ENCODE measurements at places on chromosomes 12 and 14.

DNA sequence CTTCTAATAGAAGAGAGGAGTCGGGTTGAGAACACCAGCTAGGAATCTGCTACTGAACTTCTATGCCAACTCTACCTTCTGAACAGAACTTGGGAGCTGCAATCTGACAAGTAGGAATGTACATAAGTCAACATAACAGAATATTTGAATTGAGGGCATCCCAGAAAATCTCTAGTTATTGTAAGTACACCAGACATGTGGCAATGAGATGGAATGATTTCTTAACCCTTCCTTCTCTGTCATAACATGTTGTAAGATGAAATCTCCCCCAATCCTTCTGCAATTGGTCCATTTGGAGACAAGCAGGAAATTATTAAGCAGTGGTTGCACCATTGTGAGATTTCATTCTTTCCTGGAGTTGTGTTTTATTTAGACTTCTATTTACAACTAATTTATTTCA lies 68.7 kb upstream of the TMPO start:
- DNase-seq = no peak

DNA sequence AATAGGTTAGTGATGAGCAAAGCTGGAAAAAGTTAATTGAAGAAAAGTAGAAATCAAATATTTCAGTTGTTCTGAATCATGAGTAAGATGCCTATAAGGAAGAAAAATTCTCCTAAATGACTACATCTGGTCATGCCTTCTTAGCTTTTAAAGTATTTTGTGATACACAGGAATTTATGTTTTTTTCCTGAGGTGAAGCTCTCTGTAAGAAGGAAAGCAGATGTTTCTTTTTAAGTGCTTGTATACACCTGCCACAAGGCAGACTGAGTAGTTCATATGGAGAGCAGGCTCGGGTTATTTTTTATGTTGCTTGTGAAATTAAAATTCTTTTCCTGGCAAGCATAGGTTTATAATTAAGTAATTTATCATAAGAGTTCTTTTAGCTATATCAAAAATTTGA lies 275.2 kb downstream of the RAD51B start:
- DNase-seq = no peak

GRCh38 chr12:121964813-121965643 lies 46.6 kb downstream of the CFAP251 start:
- DNase-seq = no peak

DNA sequence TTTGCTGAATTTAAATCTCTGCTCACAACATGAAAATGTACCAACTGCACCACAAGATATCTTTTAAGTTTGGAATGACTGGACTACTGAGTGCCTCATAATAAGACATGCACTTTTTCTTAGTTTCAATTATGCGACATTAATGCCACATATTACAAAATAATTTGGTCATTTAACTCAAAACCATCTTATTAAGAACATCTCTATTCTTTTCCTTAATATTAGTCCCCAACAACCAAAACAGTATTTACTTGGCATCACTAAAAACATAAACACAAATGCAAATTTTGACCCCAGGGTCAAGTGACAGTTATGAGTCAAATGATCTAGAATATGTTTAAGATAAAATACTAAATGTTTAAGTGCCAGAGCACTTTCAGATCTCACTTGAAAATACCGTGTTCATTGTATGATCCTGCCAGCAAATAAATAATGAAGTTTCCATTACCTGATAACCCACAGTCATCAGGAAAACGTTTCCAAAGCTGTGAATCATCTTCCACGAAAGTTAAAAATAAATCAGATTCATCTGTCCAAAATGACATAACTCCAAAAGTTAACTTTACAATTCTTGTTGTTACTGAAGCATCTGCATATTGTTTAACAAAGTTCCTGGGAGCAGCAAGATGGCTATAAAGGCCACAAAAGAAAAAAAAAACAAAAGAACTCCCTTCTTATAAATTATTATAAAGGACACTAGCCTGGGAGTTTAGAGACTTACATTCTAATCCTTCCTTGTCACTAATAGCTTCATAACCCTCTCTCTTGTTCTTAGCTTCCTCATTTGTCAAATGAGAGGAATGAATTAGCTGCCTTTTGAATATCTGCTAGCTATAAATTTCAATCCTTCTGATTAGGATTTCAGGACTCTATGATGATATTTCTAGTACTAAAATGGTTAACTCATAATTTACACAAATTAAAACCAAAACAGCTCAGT lies 30.5 kb upstream of the AP4S1 start:
- no peak for DNase-seq

DNA sequence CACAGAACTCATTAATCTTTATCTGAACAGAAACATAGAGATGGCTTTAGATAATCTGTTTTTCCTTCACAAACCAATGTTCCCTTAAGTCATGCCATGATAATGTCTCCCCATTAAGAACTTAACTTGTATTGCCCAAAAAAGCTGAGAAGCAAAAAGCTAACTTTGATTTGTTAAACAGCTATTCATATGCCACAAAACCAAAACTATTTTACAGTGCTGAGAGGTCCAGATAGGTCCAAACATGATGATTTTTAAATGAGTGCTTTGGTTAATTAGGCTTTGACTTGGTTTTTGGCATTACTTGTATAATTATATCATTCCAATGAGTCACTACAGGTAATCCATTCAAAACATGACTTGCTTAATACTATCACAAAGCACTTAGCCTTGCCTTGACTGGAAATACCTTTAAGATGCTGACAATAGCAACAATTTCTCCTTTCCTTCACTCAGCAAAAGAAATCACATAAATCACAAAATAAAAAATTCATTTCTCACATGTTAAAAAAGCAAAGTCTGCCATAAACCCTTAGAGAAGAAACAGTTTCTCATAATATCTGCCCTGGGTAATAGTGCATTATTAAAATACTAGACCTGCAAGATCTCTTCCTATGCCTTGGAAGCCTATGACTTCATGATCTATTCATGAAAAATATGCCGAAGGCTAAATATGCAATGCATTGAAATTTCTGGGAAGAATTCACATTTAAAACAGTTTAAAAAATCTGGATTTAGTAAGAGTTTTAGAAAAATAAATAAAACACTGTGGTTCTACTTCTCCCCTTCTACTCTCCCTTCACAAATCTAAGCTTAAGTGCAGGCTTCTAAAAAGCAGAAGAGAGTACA lies 52.0 kb upstream of the SAV1 start:
- DNase-seq = peak; percentile 21

DNA sequence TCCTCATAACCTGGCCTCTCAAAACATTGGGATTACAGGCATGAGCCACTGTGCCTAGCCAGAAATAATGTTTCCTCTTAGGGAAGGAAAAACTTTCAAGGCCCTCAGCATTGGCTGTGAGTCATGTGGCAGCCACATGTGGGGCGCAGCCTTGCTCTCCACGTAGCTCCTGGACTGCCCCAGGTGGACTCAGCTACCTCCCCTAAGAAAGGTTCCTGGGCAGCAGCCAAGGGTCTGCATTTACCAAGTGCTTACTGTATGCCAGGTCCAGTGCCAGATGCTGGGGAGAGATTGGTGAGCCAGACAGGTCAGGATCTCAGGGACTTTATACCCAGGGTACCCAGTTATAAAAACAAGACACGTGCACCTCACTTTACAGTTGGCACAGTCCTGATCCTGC lies 3.7 kb upstream of the TRPV4 start:
- DNase-seq = no peak

- no peak for DNase-seq
These were observed 172.8 kb upstream of the DYRK2 start for GRCh38 chr12:67475725-67476124.

DNA sequence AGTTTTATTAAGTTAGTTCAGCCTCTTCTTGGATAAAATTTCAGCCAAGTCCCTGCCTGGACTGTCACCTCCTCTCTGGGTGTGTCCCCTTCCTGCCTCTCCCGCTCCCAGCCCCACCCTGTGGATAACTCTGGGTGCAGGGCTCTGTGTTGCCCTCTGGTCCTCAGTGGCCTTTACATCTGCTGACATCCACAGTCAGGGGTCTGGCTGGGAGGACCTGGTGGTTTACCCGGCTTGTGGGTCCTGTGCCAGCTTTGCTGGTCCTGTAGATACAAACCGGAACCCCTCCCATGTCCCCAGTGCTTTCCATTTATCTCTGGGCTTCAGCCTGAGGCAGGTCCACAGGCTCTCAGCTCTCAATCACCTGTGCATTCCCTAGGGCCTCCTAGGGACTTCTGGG lies 28.9 kb upstream of the PLEKHG3 start:
- no peak for DNase-seq

GRCh38 chr12:132773077-132773955 lies 11.7 kb upstream of the ANKLE2 start:
- DNase-seq = no peak

- DNase-seq = no peak
These were observed 9.8 kb upstream of the GALNT6 start for GRCh38 chr12:51401020-51401419.

GRCh38 chr14:34668111-34668510 lies 38.2 kb upstream of the SNX6 start:
- DNase-seq = no peak

GRCh38 chr12:109436188-109436560 lies 40.9 kb downstream of the KCTD10 start:
- no peak for DNase-seq

DNA sequence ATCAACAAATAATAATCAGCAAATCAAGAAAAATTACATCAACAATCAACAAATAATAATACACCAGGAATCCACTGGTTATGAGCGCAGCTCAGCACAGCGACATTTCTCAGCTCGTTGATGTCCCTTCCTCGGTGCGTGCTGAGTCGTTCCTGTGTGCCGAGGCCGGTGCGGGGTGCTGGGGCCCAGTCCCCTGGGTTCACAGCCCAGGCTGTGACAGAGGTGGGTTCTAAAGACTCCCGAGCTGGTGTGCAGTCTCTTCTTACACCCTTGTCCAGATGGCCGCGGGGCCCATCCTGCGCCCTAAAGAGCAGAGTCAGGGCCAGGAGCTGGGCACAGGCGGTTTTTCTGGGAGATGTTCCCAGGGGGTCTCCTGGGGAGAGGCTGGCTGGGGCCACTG lies 26.9 kb upstream of the TRAF3 start:
- DNase-seq = no peak

- DNase-seq = no peak
These were observed 153.7 kb upstream of the ABCD2 start for GRCh38 chr12:39773266-39773665.

DNA sequence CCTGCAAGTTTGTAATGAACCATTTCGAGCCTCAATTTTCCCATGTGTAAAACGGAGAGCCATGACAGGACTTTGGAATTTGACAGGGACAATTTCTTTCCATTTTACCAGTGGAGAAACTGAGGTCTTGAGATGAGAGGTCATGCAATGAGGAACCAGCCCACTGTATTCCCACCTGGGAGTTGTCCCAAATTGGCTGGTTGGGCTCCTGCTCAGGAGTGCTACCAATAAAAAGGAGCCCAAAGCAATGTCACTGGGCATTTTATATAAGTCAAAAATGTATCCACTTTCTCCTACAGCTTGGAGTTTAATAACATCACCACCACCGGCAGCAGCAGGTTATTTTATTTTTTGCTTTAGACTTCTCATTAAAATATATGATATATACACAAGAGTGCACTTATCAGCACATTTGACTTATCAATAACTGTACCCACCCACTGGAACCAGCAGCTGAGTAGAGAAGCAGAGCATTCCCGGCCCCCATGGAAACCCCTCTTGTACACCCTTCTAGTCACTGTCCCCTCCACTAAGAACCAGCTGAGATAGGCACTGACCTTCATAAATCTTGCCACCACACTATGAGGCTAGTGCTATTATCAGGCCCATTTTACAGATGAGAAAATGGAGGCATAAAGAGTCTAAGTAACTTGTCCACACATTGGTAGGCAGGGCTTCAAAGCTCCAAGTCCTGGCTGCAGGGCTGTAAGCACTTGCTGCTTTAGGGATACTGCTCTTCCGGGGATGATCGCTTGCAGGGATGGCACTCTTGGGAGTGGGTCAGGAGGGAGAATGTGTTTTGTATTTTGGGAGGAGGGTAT lies 25.3 kb upstream of the RBM19 start:
- DNase-seq = no peak

GRCh38 chr12:132056951-132057350 lies 87.2 kb downstream of the DDX51 start:
- no peak for DNase-seq

GRCh38 chr14:91149462-91149861 lies 35.6 kb downstream of the DGLUCY start:
- DNase-seq = peak; percentile 96

DNA sequence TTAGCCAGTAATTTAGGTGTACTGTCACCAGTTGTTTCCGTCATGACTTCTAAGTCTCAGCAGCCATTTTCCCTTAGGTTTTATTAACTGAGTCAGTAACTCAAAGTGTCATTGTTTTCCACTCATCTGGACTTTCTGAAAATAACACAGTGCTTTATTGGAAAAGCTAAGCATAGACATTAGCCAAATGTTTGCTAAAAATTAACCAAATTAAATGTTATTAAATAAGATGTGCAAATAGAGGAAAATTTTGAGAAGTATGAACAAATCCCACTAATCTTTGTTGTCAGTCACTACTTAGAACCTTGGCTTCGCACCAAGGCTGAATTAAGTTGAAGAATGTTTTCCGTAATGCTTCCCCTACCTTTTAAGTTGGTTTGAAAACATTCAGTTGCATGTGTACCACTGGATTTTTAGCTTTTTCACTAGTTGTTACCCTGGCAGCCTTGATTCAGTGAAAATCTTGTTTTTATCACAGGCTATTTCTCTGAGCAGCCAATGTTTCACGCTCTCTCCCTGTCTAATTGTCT lies 43.0 kb downstream of the BORCS5 start:
- no peak for DNase-seq

DNA sequence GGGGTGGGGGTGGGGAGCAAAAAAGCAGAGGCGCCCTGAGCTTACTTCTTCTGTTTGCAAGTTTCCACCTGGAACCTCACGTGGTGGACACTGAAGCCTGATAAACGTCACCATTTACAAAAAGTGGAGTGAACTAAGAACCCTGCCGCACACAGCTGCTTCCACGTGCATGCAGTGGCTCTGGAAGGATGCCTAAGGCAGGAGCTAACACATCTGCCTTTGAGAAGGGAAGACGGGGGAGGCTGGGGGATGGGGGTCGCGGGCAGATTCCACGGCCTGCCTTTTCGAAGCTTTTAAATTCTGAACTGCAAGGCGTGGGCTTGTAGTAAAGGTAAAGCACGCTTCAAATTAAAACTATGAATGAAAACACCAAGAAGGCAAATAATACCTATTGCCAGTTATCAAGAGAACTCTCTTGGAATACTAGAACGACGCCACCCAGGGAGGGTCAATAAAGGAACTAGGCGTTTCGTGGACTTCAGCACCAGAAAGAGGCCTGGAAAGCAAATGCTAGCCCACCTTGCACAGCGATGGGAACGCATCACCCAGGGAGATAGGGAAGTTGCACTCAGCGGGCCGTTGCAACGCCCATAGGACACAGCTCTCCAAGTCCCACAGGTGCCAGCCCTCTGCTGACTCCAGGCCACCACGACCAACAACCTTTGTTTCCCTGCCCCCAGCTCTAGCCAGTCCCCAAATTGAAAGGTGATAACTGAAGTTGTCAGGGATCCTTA lies 61.8 kb downstream of the TESC start:
- no peak for DNase-seq

- no peak for DNase-seq
These were observed 76.5 kb downstream of the TGFB3 start for GRCh38 chr14:75905147-75905904.

All from amniotic stem cell (primary cell).